ENCODE measurements at places on chromosomes 5 and 9.

DNA sequence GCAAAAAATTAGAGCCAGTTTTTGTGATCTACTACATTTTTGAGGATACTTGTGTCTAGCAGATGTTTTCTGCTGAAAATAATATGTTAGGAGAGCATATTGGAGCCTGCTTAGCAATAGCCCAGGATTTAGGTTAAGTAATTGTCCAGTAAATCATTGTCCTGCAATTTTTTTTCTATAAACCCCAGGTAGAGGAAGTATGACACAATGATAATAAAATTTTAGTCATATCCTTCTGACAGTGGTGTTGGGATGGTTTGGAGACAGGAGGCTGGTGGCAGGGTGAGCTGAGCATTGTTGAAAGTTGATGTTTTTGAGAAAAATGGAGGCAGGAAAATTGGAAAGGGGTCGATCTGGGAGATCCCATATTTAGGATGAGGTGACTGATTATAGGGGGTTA is 3.5 kb downstream of the SNCAIP start:
- no peak for DNase-seq

DNA sequence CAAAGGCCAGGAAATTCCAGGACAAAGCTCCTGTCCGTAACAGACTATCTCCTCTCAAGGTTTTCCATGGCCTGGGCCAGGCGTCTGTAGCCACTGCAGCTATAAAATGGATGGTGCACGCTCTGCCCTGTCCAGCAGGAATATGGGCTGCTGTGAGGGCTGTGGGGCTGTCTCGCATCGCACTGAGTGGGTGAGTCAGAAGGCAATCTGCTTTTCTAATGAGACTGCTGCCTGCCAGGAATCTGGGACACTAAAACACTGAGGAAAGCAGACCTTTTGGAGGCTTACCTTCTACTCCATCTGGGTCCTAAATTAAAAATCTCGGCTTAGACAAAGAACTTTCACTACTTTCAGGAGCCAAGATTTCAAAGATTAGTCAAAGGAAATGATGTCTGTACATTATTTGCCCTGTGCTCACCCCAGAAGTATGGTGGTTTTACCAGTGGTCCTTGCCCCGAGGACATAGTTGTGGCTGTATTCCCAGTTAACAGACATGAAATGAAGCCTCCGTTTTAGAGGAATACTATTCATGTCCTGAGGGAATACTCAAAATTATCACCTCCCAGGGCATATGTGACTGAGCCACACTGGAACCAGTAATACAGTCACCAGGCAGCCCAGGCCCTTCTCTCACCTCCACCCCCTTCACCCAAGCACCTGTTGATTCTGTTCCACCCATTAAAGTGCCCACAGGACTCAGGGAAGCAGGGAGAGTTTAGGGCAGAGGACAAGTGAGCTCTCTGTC is 56.4 kb downstream of the PFDN1 start:
- DNase-seq = no peak

DNA sequence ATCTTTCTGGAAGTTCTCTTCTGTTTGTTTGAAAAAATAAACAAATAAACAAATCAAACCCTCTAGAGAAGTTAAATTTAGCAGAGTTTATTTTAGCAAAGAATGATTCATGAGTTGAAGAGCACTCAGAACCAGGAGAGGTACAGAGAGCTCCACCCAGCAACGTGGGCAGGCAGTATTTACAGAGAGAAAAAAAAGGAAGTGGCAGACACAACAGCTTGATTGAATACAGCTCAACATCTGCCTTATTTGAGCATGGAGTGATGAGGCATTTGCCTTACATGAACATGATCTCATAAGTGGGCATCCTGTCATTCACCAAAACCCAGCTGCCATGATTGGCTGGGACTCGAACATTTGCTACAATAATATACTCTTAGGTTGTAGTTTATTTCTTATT is 381.6 kb upstream of the ADAMTS16 start:
- DNase-seq = no peak

GRCh38 chr5:53694520-53695022 is 134.1 kb downstream of the NDUFS4 start:
- DNase-seq = no peak

- no peak for DNase-seq
Measured at GRCh38 chr5:159332800-159333544, 2.7 kb upstream of the IL12B start.

DNA sequence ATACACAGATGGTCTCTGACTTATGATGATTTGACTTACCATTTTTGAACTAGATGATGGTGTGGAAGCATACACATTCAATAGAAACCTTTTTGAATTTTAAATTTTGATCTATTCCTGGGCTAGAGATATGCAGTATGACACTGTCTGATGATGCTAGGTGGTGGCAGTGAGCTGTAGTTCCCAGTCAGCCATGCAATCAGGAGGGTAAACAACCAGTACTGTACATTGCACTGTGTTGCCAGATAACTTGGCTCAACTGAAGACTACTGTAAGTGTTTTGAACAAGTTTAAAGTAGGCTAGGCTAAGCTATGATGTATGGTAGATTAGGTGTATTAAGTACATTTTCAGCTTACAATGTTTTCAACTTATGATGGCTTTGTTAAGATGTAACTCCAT is 859.1 kb upstream of the ARRDC3 start:
- no peak for DNase-seq

GRCh38 chr9:21813575-21814473 is 11.4 kb downstream of the MTAP start:
- DNase-seq = no peak

- DNase-seq = no peak
Measured at GRCh38 chr5:158543539-158544387, 556.0 kb downstream of the EBF1 start.

- no peak for DNase-seq
Measured at GRCh38 chr9:71662082-71662481, 106.2 kb downstream of the CEMIP2 start.

DNA sequence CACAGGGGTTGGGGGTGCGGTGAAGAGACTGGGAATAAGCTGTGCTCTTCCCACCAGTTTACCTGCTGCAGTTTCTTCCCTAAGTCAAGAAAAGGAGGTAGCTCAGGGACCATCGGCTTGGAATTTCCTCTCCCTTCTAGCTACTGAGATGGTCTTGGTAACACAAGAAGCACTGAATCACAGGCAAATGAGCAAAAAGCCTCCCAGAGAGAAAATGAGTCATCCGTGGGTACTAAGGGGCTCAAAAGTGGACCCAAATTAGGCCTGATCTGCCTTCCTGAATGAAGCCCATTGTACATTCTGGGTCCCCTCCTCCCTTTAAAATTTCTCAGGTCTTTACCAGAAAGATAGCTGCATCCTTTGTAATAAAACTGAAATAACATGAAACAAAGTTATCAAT is 49.9 kb downstream of the PTPN3 start:
- no peak for DNase-seq

DNA sequence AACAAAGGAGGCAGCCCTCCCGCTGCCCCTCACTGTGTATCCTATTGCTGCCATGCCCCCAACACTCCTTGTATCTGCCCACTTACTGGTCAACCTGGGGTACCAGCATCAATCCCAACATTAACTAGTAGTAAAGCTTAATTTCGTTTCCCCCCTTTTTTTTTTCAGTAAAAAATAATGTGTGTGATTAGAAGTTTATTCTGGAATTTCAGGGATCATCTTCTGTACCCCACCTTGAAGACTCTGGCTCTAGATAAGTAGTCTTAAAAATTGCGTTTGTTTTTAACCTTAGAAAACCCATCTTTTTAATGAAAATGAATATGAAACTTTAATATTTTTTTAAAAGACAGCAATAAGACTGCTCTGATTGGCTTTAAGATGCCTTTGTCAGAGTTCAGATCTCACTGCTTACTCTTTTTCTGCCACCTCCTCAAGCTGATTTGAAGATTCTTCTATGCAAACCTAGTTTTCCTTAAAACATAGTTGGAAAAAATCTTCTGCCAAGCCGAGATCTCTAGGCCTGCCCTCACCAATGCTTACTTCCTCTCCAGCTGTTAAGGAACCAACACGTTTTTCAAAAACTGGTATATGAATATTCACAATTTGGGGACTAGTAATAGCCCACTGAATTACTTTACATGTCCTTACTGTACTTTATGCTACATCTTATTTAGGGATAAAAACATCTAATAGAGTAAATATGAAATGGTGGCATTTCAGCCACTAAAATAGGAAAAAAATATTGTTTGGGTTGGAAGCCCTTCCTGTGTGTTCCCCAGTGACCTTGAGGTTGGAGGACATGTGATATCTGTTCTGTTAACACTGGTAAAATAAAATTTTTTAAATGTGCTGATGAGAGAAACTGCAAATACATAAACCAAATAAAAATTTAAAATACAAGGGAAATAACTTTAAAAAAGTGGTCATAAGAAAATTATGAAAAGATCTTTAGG is 4.0 kb upstream of the RHOBTB3 start:
- no peak for DNase-seq

DNA sequence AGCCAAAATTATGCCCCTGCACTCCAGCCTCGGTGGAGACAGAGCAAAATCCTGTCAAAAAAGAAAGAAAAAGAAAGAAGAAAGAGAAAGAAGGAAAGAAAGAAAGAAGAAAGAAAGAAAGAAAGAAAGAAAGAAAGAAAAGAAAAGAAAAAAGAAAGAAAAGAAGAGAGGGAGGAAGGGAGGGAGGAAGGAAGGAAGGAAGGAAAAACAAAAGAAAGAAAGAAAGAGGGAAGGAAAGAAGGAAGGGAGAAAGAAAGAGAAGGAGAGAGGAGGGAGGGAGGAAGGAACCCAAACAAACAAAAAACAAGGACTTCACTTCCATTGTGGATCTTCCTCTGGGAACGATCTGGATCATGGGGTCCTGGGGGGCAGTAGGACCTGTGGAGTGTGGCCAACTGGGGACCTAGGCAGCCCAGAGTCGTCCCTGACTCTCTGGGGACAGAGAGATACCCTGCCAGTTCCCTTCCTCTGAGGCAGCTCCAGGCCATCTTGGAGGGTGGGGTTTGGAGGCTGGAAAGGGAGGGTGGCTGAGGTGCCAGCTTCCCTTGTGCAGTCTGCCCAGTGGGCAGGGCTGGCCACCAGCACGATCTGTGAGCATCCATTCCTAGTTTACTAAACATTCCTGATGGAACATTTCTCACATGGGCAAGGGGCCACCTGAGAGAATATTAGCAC is 216.8 kb downstream of the PAX5 start:
- DNase-seq = no peak

- no peak for DNase-seq
Measured at GRCh38 chr5:93604644-93605515, 21.9 kb downstream of the NR2F1 start.

GRCh38 chr5:101877451-101877850 is 418.6 kb downstream of the SLCO4C1 start:
- no peak for DNase-seq

GRCh38 chr9:124218438-124218982 is 39.2 kb upstream of the NEK6 start:
- no peak for DNase-seq

DNA sequence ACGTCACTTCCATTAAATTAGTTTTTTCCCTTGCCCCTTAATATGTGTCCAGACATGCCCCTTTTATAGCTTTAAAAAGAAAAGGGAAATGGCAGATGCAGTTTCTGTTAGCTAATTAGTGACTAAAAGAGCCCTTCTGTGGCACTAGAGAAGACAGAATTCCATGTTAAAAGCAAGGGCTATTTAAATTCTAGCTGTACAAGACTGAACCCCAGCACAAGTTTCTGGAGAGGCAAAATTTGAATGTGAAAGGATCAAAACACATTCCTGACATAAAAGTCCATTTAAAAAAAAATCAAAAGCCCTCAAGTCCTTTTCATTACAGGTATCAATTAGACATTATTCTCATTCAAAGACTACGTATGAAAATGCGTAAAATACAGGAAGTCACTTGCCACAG is 78.7 kb downstream of the HAPLN1 start:
- no peak for DNase-seq

GRCh38 chr5:59484618-59485017 is 408.9 kb downstream of the PDE4D start:
- DNase-seq = no peak

GRCh38 chr5:110718311-110718710 is 8.2 kb downstream of the TMEM232 start:
- no peak for DNase-seq

DNA sequence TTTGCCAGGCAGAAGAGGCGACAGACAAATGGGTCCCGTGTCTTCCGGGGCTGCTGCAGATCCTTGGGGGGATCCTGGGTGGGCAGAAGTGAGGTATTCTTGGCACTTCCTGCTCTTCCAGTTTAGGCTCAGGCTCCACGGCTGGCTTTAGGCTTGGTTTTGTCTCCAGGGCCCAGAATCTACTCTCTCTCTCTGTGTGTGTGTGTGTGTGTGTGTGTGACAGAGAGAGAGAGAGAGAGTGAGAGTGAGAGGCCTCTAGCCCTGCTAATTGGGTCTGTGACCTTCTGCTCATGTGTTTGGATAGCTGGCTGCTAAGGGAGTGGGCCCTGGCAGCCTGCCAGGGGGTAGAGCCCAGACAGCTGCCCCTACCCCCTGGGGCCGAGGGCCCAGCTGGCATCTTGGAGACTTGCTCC is 39.3 kb downstream of the CRB2 start:
- no peak for DNase-seq

DNA sequence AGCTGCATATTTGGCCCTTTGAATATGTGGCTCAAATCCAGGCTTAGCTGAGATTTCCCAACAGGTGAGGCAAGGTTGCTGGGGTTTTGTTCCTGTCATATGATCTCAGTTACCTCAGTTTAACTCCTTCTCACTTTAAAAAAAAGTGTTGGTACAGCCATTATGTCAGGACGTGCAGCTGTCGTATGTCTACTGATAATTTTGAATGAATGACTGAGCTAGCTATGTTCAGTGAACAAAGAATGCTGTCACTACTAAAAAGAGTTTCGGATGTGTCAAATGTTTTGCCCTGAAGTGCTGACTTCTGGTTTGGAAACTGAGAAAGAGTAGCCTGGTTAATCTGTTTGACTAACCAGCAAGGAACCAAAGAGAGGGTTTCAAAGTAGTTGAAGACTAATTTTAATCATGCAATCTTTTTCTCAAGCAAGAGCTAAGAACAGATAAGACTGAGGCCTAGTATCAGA is 106.3 kb upstream of the NR3C1 start:
- DNase-seq = no peak

GRCh38 chr5:55306641-55307382 is 682 bp downstream of the DHX29 start:
- DNase-seq = no peak

DNA sequence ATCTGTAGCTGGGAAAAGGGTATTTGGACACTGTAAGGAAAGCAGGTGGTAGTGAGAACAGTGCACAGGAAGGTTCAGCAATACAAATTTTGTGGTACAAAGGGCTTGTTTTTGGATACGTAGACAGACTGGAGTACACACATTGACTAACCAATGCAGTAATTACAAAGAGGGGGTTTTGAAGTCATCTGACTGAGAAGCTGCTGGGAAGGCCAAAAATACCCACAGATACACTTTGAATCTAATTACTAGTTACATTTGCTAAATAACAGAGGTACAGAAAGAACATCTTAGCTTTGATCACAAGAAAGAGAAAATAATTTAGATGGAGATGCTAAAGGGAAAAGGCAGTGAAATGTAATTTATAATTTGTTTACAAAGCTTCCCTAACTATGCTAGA is 45.9 kb downstream of the PKD2L2 start:
- no peak for DNase-seq

Data from naive thymus-derived CD8-positive, alpha-beta T cell (primary cell).